ENCODE measurements at places on chromosomes 13 and 19.

- no peak for DNase-seq
These were observed 40.0 kb upstream of the F7 start for GRCh38 chr13:113065406-113066141.

DNA sequence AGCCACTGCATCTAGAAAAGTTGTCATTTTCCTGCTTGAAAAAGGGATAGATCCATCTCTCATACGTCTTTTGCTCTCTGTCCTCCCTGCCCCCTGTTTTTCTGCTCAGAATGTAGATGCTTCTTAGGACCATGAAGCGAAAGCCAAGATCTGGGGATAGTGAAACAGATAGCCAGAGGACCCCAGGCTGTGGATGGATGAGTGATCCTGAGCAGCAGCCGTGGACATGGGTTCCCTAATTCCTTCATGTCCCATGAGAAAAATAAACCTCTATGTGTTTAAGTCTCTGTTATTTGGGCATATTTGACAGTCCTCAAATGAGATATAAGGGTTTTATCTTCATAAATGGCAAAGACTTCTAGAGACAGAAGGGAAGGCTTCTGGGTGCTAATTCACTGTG, 12.2 kb upstream of the FFAR2 start:
- DNase-seq: no peak

- no peak for DNase-seq
These were observed 744.1 kb downstream of the UQCRFS1 start for GRCh38 chr19:28468701-28469459.

DNA sequence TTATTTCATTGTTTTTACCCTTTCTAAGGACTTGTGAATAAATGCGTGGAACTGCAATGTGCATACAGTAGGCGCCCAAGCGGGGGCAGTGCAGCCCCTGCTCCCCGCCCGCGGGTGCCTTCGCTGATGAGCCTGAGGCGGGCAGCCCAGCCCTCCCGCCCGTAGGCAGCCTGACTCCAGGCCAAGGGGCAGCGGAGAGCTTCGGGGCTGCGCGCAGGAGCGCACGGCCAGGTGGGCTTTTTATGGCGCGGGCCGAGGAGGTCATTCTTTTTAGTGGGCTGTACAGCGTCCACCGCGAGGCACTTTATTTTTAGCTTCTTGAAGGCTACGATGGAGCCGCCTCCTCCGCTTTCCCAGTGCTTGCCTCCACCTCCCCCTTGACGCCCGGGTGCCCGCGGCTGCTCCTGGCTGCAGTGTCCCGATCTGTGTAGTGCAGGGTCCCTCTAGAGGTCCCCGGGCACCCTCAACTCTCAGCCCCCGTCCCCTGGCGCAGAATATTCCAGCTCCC, 60.5 kb downstream of the CCNE1 start:
- no peak for DNase-seq

DNA sequence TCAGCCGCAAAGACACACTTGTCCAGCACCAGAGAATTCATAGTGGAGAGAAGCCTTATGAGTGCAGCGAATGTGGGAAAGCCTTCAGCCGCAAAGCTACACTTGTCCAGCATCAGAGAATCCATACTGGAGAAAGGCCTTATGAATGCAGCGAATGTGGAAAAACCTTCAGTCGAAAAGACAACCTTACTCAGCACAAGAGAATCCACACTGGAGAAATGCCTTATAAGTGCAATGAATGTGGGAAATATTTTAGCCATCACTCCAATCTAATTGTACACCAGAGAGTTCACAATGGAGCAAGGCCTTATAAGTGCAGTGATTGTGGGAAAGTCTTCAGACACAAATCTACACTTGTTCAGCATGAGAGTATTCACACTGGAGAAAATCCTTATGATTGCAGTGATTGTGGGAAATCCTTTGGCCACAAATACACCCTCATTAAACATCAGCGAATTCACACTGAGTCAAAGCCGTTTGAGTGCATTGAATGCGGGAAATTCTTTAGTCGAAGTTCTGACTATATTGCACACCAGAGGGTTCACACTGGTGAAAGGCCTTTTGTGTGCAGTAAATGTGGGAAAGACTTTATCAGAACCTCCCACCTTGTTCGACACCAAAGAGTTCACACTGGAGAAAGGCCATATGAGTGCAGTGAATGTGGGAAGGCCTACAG, 6.8 kb downstream of the ZNF134 start:
- DNase-seq: no peak

Measured in HTR-8/SVneo (cell line).